ENCODE measurements at places on chromosomes 7 and 10.
A peak's percentile ranks its signal among the peaks of the same experiment; 100 is the strongest.

GRCh38 chr7:47194516-47195057 is 387.3 kb downstream of the TNS3 start:
- DNase-seq = no peak

DNA sequence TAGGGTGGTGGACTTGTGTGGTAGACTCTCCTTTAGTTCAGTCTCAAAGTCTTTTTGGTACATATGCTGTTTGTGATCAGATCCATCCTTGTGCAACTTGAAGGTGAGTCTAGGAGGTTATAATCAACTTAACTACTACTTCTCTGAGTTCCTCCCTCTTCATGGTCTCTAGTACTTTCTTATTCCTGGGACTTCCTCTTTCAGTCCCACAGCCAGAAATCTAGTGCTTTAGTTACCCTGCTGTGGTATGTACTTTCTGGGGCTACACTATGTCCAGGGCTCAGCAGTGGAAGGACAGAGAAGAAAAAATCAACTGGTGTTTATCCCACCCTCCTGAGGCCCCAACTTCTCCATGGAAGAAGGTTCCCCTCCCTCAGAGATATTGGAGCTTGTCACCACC is 19.4 kb upstream of the ATAD1 start:
- no peak for DNase-seq

DNA sequence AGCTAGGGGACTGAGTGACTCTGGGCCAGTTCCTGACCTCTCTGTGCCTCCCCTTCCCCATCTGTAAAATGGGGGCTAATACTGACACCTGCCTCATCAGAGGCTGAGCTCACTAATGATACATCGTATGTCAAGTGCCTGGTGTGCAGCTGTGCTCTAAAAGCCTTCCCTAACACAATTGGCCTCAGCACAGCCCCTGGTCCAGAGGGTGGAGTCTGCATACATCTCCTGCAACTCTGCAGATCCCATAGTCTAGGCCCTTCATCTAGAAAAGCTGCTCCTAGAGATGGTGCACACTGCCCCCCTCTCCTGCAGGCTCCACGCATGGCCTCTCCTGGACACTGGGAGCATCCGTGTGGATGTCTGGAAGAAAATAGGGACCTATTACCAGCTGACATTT is 255.0 kb downstream of the RPS24 start:
- DNase-seq = no peak

GRCh38 chr7:37449621-37450020 is 957 bp upstream of the ELMO1 start:
- DNase-seq = no peak

GRCh38 chr7:77497079-77497478 is 40.0 kb upstream of the PTPN12 start:
- no peak for DNase-seq

DNA sequence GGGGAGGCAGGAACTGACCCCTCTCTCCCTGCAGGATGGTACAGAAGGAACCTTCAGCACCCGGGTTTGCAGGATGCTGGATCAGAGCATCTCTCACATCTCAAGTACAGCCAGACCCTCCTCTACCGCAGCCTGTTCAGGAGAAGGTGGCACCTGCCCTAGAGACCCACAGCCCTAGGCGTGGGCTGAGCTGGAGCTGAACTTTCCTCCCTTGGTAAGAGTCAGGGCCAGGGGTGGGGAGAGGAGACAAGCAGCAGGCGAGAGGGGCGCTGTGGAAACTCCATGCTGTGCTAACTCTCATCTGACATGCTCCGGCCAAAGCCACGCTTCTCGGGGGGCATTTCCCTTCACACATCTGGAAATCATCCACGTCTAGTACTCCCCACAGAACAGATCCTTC is 154.4 kb downstream of the DIP2C start:
- no peak for DNase-seq

- DNase-seq = no peak
Measured at GRCh38 chr7:23544913-23545354, 13.2 kb upstream of the TRA2A start.

- peak; percentile 67 for DNase-seq
Measured at GRCh38 chr10:87860156-87860795, 3.1 kb downstream of the KLLN start.

- DNase-seq = no peak
Measured at GRCh38 chr10:46287846-46288477, 1.2 kb downstream of the ANTXRL start.

DNA sequence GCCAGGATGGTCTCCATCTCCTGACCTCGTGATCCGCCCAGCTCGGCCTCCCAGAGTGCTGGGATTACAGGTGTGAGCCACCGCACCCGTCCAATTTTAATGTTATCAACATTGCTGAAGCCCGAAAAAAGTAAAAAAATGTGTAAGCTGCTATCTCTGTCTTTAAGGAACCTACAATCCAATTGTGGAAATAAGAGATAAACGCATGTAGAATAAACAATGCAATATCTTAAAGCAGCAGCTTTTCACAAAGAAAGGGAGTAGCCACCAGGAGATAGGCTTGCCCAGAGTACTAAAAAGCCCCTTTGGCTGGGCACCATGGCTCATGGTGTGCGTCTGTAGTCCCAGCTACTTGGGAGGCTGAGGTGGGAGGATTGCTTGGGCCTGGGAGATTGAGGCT is 282.9 kb upstream of the LYZL1 start:
- DNase-seq = no peak

DNA sequence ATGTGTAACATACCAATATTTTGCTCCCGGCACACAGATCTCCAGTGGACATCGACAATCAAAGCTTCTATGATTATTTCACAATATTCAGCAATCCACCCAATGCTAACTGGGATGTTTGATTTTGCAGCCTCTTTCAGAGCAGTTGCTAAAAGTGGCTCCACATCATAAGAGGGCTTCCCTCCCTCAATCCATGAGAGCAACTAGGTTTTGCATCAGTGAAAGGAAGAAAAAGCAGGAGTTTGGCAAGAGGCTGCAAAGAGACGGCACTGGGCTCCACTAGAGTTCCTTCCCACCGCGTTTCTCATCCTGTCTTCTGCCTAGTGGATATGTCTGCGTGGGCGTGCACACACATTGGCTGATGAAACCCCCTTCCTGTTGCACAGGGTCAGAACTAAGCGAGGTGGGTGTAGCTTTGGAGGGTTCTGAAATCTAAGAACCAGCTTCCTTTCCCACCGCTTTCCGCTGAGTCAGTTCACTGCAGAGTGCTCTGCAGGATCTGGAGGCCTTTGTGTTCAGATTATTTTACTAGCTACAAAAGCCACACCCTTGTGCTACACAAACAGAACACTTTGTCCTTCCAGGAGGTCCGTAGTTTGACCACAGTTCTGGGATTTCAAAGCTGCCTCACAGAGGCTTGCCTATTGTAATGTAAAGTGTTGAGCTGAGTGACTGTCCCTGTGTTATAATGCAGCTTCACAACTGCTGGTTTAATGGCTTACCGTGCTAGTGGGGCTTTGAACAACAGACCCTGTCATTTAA is 28.1 kb downstream of the ARL4A start:
- peak; percentile 74 for DNase-seq

DNA sequence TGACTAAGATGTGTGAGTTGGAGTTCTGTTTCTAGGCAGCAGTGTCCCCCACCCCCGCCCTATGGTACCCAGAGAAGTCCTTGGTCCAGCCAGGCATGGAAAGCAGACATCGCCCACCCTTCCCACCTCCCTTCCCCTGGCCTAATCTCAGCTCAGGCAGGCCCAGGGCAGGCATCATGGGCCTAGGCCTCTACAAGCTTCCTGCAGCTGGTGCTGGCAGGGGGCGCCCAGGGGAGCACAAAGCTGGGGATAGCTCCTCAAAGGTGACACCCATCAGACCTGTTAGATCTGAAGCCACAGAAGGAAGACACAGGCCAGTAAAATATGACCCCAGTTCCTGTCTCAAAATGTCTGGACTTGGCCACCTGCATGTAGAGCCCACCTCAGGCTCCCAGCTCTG is 18.9 kb upstream of the UNC5B start:
- DNase-seq = no peak

GRCh38 chr10:5510281-5511072 is 11.1 kb upstream of the CALML5 start:
- no peak for DNase-seq

GRCh38 chr7:36871863-36872262 is 147.6 kb upstream of the AOAH start:
- DNase-seq = no peak

DNA sequence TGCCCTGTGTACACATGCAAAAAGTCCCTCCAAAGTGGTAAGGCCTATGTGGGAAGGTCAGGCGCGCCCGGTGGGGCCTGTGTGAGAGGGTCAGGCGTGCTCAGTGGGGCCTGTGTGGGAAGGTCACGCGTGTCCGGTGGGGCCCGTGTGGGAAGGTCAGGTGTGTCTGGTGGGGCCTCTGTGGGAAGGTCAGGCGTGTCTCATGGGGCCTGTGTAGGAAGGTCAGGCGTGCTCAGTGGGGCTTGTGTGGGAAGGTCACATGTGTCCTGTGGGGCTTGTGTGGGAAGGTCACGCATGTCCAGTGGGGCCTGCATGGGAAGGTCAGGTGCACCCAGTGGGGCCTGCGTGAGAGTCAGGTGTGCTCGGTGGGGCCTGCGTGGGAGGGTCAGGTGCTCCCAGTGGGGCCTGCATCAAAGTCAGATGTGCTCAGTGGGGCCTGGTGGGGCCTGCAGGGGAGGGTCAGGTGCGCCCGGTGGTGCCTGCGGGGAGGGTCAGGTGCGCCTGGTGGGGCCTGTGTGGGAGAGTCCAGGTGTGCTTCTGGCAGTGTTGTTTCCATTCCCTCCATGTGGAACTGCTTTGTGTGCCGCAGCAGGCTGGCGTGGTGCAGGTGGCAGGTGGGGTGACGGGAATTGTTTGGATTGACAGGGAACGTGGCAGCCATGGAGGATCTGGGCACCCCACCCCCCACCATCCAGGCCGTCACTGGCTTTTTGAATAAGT is 15.4 kb downstream of the LRRC27 start:
- no peak for DNase-seq

GRCh38 chr10:123721441-123722049 is 55.4 kb downstream of the GPR26 start:
- DNase-seq = no peak

- DNase-seq = no peak
Measured at GRCh38 chr7:106114716-106115383, 2.7 kb upstream of the SYPL1 start.

DNA sequence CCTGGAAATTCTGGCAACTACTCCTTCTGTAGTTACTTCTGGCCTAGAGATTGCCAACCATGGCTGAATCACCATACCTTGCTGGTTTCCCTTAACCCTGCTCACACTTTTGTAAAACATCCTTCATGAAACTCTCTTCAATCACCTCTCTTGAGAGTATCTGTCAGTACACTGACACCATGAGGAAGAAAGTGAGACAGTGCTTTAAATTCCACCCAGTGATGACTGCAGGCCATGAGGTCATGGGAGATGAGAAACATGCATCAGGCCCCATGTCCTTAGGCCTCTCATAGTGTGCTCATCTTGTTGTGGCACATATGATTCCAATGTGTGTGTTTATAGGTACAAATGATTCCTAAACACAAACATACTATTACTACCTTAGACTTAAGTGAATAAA is 24.6 kb upstream of the NAMPT start:
- no peak for DNase-seq

GRCh38 chr10:117928281-117928680 is 118.5 kb downstream of the RAB11FIP2 start:
- DNase-seq = no peak

GRCh38 chr10:133151543-133151972 is 8.5 kb upstream of the KNDC1 start:
- DNase-seq = no peak

- DNase-seq = no peak
Measured at GRCh38 chr7:112398534-112398933, 51.7 kb upstream of the IFRD1 start.

- DNase-seq = peak; percentile 20
Measured at GRCh38 chr7:23622506-23622925, 25.3 kb downstream of the CCDC126 start.

DNA sequence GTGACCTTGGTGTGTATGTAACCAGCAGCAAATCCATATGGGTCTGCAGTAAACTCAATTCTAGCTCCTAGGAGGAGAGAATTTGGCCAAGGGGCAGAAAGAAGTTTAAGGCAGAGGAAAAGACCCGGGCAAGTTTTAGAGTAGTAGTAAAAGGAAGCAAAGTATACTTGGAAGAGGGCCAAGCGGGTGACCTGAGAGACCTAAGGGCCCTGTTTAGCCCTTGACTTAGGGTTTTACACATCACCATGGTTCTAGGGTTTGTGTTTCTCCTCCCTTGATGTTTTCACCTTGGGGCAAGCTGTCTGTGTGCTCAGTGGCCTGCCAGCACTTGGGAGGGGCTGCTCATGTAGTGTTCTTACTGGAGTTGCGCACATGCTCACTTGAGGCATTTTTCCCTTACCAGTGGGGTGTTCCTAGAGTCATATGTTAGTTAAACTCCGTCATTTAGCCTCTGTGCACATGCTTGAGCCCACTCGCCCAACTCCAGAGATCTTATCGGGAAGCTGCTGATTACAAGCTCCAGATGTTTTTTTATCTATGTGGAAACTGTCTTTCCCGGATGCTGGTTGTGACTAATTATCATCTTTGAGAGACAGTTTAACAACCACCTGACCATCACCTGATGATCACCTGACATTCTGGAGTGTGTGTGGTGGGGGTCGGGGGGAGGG is 137.6 kb upstream of the PRSS1 start:
- peak; percentile 15 for DNase-seq

DNA sequence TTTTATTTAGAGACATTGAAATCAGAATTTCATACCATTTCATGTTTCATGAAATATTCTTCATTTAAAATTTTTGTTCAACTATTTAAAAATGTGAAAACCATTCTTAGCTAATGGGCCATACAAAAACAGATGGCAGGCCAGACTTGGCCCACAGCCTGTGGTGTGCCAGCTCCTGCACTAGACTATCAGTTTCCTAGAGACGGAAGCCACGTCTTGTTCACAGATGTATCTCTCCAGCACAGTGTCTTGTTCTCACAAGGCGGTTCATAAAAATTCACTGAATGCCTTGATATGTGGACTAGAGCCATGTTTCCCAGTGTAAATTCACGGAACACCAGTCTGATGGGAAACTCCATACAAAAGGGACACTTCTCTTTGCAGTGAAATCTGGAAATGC is 216.0 kb downstream of the KCNMA1 start:
- no peak for DNase-seq

- no peak for DNase-seq
Measured at GRCh38 chr7:76126632-76127031, 75.1 kb upstream of the SRRM3 start.

DNA sequence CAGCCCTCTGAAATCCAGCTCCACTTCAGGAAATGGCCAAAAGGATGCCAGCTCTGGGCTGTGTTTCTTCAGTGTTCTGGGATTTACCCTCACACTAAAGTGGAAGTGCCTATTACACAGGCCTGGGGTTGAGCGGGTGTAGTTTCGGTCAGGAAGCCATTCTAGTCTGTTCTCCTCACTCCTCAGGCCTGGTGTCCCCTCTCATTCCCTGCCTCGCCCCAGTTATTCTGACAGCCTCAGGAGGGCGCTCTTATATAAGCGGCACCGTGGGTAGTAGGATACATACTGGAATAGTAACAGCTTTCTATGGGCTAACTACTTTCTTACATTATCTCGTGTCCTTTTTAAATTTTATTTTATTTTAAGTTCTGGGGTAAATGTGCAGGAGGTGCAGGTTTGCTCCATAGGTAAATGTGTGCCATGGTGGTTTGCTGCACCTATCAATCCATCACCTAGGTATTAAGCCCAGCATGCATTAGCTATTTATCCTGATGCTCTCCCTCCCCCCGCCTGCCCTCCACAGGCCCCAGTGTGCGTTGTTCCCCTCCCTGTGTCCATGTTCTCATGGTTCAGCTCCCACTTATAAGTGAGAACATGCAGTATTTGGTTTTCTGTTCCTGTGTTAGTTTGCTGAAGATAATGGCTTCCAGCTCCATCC is 12.2 kb upstream of the LGI1 start:
- DNase-seq = no peak
